ENCODE measurements at places on chromosomes 4 and X.

DNA sequence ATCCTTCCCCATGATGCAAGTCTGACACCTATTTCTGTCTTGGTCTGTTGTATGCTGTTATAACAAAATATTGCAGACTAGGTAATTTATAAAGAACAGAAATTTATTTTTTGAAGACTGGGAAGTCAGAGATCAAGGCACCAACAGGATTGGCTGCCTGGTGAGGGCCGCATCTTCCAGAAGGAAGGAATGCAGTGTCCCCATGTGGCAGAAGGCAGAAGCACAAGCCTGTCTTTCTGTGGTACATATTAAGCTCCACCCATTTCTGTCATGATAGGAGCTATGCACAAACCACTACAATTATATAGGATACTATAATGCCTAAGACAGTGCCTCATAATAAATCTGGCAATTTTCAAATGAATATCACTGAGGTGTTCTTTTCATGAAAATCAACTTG, 502.3 kb upstream of the DIAPH2 start:
- no peaks in the 10 kb centered on the region for H3K36me3 ChIP-seq
- DNase-seq, result no peak
- no peak overlapping the region for H3K4me3 ChIP-seq
- no peak overlapping the region for H3K27ac ChIP-seq

- no peaks in the 10 kb centered on the region for H3K4me1 ChIP-seq
- no peaks in the 10 kb centered on the region for H3K27me3 ChIP-seq
- no peaks in the 10 kb centered on the region for H3K36me3 ChIP-seq
- H3K4me3 ChIP-seq, result no peak overlapping the region
- no peak for DNase-seq
Observed at GRCh38 chr4:80685214-80685613, 345.3 kb upstream of the BMP3 start.

DNA sequence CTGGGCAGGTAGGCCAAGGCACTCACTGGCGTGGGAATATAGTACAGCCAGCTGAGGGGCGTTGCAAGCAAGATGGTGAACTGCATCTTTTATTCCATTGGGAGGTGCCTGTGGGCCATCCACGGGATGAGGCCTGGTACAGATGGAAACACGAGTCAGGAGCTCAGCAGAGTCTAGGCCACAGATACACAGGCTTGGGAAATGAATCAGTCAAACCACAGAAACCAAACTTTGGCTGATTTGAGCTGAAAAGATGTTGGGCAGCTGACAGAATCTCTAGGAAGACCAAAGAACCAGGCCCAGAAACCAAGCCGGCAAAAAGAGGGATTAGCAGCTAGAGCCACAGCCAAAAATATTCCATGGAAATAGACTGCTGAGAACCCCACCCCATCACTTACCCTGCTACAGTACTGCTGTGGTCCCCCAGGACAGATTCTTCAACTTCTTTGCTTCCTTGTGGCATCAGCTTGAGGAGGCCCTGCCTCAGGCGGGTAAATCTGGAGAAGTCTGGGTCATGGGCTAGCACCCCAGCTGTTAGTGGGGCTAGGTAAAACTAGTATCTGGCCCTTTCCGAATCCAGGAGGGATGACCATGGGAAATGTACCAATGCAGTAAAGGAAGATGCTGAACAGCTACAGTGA, 75.4 kb downstream of the TMEM131L start:
- no peak for DNase-seq
- no peaks in the 10 kb centered on the region for H3K36me3 ChIP-seq
- no peaks in the 10 kb centered on the region for H3K27me3 ChIP-seq
- H3K27ac ChIP-seq, result no peak overlapping the region

DNA sequence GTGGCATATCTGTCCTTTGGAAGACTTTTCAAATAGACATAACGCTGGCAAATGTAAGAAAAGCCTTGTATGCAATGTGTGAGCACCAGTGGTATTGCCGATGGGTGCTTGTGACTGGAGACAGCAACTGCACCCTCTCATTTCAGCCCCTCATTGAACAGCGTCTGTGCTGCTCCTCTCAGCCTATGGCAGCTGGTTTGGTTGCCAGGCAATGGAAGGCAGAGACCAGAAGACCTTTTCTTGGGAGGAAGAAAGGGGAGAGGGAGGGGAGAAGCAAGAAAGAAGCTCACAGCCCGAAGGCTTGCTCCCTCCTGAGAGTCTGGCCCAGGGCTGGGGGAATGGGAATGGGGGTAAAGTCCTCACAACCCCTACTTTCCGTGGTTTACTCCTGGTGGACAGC, 20.2 kb downstream of the ZCCHC13 start:
- no peak overlapping the region for H3K27ac ChIP-seq
- no peaks in the 10 kb centered on the region for H3K27me3 ChIP-seq
- no peak for DNase-seq
- H3K4me3 ChIP-seq, result no peak overlapping the region
- H3K36me3 ChIP-seq, result no peaks in the 10 kb centered on the region

Measured in large intestine (tissue), 12 donors.